Astrocyte of the cerebellum (primary cell): ENCODE measurements at places on chromosomes 6 and 20.

DNA sequence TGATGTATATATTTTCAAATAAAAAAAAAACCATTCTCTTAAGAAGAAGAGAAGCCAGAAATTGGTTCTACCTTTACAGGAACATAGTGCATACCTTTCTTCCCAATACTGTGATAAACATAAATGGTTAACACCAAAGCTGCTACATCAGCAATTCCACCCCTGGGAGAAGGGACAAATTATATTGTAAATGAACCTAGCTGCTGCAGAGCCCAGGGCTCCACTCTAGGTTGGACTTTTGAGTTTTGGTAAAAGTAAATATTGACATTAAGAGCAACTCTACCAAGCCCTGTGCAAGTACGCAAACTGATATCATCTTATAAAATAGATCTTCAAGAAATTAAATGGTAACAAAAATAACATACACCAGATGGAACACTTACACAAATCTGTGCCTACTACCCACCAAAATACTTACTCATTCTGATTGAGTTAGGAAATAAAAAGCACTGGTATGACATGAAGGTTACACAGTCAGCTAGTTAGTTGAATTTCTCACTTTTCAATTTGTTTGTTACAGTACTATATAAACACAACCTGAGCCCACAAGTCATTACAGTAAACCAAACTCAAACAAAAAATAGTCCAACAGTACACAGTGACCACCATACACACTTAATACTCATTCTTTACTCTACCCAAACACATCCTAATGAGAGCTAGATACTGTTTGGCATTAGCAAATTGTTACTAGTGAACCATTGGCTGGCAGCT, 223.3 kb upstream of the HEY2 start:
- no peak for DNase-seq

DNA sequence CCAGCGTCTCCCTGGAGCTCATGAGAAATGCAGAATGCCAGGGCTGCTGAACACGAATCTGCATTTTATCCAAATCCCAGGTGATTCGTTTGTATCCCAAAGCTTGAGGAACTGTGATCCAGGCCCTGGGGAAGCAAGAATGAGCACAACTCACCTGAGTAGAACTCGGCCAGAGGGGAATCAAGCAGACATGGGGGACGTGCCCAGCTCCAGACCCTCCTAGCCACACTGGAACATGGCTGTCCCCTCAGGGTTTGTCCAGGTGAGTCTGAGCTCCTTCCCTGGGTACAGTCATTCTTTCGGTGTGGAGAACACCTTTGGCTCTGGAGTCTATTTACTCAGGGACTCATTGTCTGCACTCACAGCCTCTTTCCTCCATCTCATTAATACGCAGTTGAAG, 13.3 kb downstream of the NKX2-2 start:
- no peak for DNase-seq

GRCh38 chr6:53151676-53152075, 3.0 kb upstream of the GCM1 start:
- DNase-seq, result no peak

GRCh38 chr20:61169874-61170273, 82.2 kb upstream of the CDH4 start:
- no peak for DNase-seq

DNA sequence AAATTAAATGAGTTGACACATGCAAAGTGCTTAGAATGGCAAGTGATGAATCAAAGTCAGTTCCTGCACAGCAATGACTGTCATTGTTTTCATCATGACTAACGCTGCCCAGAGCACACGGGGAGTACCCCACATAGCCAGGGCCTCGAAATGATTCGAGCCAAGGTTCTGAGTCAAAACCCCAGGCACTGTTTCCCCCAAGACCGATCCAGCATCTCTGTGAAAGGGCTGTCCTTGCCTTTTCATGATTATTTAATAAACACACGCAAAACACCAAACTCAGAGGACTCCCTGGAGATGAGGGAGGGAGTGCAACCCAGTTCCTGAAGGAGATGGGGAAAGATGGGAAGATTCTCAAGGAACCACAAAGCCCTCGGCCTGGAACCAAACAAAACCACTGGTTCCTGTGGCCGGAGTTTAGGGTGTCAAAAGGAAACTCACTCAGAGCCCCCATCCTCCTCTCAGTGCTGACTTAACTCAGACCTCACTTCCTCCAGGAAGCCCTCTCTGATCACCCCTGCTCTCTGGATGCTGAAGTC, 3.8 kb downstream of the PREX1 start:
- DNase-seq, result peak; percentile 72

GRCh38 chr6:92915466-92915865, 503.9 kb downstream of the EPHA7 start:
- DNase-seq, result no peak

- DNase-seq, result no peak
Observed at GRCh38 chr20:58891718-58892140, 39.2 kb downstream of the GNAS start.

DNA sequence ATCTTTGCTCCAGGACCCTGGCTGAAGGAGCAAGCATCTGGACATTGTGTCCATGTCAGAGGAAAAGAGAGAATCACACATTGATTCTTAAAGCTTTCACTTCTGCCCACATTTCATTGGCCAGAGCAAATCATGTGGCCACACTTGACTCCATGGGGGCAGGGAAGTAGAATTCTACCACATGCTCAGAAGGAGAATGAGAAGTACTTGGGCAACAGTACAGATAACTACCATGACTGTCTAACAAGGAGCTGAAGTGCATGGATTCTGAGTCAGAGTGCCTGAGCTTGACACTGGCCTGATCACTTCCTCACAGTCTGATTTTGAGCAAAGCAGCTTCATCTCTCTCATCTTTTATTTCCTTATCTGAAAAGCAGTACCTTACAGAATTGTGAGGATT, 38.6 kb downstream of the GHRH start:
- peak; percentile 46 for DNase-seq

GRCh38 chr6:33846226-33846625, 42.4 kb upstream of the MLN start:
- DNase-seq, result no peak

- DNase-seq, result peak; percentile 59
Observed at GRCh38 chr20:5065879-5066383, 53.8 kb downstream of the PCNA start.

GRCh38 chr20:51382986-51383821, 159.3 kb downstream of the NFATC2 start:
- DNase-seq, result no peak

DNA sequence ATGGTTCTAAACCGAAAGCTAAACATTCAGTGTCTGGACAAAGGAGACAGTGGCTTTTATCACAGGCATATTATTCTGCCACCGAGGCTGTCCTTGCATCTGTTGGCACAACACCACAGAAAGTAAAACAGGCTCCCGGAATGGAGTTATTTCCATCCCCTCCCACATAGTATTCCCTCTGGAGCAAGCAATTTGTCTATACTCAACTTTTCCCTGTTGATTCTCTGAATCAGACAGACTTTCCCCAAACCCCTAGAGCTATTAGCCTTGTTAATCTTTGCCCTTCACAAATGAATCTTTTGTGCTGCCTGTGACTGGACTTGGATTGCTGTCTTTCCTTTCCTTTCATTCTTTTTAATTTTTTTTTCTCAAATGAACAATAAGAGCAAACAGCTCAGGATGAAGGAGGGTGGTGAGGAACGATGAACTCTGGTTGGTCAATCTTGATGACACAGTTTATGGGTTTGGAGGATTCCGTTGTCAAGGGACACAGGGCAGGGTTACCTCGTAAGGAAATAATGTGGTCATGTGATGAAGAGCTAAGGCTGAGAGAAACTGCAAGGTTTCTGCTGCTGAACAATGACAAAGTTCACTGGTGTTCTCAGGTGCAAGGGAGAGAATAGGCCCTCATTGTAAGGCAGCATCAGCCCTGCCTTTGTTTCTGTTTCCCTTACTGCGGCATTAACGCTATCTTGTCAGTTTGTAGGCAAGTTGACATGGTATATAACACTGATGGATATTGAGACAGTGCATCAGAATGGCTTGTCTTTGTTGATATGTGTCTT, 275.0 kb upstream of the BMP2 start:
- DNase-seq, result no peak

DNA sequence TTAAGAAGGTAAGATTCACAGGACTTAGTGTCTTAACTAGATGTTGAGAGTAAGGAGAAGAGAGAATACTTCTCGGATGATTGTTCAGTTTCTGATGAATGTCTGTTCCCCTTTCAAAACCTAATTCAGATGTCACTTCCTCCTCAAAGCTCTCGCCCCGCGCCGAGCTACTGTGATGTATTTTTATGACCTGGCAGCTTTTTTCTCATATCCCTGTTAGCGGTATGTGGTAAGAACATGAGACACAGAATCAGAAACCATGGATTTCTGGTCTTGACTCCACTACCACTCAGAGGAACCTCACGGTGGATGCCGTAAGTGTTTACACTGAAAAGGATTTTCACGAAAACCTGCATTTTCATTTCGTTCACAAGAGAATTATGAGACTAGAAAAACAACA, 48.4 kb downstream of the CEP43 start:
- DNase-seq, result no peak

DNA sequence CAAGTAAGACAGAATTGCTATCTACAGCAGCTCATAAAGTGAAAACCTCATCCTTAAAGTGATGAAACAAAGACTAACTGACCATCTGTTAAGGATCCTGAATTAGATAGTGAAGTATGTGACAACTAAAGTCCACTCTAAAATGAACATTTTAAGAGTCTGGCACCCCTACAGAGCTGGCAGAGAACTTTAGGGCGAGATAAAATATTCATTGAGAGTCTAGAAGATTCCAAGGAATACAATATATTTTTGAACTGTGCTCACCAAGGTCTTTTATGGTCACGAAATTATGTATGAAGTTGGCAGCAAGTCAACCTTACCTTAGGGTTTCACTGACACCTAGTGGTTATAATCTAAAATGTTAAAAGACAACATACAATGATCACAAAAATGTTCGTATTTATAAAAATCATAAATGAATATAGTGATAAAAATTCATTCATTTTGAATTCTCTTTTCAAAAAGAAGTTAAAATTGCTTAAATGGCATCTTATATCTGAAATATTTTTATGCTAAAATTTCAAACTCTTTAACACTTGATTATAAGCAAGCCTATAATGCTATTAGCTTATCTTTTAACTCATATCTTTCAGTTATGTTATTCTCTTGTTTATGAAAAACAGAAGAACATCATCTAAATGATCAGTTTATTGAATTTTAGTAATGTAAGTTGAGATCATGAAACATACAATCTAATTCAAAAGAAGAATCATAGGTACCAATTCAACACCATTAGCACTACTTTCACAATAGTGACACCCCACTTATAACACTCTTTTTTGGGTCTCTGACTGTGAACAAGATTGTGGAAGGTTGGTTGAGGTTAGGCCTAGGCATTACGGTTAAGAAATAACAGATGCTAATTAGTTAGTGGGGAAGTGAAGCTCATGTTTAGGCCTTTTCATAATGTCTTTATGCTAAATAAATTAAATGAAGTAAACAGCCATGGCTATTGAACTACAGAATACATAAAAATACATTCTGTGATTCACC, 27.5 kb downstream of the RSPH3 start:
- DNase-seq, result peak; percentile 39

DNA sequence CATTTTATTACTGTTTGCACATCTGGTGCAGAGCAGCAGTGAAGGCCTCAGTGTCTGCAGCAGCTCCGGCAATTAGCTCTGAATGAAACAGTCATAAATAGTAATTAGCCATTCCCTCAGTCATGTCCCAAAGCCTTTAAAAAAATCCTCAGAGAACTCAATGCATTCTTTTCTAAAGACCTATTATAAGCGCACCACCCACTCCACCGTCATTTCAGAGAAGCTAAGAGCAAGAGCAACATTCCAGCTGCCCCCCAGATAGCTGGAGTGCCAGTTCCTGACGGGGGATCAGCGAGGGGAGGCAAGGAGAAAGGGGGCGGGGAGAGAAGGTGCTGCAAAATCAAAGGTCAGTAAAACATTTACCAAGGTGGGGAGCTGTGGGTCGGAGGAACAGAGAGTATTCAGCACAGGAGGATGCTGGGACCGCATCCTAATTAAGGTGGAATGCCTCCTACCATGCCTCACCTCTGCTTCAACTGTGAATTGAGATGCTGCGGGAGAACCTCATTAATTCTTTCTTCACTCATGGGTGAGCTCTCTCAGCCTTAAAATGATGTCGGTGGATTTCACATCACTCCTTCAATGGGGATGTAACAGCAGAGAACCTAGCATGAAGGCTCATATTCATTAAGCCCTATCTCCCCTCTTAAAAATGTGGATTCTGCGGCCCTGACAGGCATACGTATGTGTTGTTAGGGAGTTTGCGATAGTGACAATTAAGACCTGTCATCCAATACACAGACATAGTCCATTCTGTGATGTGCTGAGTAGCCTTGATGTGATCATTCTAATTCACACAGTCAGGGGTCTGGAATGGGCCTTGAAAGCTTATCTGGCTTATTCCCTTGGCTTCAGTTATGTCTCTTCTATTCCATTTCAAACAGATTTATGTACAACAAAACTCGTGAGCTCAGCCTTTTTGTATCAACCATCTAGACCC, 469.5 kb upstream of the NRSN1 start:
- DNase-seq, result no peak

DNA sequence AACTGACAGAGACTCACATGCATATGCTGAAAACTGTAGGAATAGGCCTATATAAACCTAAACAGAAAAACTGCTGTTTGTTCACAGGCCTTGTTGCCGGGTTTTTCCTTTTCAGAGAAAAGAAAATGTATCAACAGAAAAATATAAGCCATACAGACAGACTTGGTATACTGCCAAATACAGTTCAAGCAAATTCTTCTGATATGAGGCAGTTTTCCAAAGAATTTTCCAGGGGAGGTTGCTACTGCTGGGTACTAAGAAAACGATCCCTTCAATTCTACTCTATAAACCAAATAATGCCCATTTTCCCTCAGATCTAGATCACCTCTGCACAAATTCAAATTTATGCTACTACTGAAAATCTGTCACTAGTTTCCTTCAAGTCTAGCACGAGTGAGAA, 59.4 kb downstream of the ME1 start:
- peak; percentile 55 for DNase-seq

- DNase-seq, result no peak
Observed at GRCh38 chr6:170062915-170063241, 228.0 kb downstream of the DLL1 start.

DNA sequence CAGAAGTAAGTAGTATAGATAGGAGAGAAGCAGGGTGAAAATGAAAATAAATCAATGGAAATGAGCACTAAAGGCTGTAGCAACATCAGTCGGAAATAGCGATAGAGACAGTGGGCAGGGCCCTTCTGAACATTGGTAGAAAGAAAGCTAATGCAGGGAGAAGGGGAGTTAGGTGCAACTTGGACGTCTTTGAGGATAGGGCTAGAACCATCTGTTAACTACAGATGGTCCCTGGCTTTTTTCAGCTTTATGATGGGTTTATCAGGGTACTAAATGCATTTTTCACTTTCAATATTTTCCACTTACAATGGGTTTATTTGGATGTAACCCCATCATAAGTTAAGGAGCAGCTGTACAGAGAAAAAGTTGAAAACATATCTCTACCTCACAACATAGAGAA, 72.8 kb upstream of the CNR1 start:
- no peak for DNase-seq

GRCh38 chr6:36076178-36077063, 48.8 kb downstream of the MAPK14 start:
- no peak for DNase-seq

DNA sequence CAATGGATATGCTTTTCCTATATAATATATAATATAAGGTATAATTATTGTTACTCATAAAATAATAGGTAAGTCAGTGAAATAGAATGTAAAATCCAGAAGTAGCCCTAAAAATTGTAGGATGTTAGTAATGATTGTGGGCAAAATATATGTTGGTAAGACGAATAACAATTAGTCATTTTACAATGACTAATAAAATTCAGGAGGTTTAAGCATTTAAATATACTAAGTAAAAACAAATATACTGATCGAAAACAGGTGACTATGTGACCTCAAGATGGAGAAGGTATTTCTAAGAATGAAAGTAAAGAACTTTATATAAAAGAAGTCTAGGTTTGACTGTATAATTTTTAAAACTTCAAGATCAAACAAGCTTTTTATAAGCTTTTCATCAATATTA, 28.9 kb downstream of the FUCA2 start:
- DNase-seq, result no peak
